NCI-H345 (cell line): ENCODE measurements at places on chromosomes 6 and 20.

DNA sequence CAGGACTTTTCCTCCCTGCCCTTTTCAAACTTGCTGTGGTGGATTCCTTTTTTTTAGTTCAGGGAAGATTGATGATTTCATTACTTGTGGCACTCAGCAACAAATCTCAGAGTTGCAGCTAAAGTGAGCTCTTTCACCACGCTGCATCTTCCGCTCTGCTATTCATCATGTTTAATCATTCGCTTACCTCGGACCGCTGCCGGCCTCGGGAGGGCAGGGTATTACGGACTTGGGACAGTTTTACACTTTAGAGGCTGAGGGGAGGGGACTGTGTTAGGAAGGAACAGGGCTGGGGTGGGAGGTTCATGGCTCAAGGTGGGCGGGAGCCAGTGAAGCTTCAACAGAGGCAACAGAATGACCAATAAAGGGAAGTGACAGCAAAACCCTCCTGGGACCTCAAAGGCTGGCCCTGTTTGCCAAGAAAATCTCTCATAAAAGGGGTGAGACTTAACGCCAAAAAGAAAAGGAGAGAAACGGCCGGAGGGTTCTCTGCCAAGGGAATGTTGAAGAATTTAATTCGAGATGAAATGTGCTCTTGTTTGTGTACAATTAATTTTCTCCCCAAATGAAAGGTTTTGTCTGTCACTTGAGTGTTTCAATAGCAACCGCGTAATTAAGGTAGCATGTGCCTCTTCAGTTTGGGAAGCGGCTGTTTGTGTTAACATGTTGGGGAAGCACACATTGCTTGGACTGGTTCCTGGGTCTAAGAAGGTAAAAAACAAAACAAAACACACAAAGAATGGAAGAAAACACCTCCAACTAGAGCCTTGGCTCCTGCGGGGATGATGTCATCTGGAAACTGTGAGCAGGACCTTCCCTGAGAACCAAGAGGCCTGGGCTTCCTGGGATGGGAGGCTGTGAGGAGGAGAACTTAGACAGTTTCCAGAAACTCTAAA, 72.5 kb upstream of the SULF2 start:
- DNase-seq, result peak; percentile 48

GRCh38 chr6:25064006-25064405, 128.2 kb upstream of the RIPOR2 start:
- DNase-seq, result no peak

DNA sequence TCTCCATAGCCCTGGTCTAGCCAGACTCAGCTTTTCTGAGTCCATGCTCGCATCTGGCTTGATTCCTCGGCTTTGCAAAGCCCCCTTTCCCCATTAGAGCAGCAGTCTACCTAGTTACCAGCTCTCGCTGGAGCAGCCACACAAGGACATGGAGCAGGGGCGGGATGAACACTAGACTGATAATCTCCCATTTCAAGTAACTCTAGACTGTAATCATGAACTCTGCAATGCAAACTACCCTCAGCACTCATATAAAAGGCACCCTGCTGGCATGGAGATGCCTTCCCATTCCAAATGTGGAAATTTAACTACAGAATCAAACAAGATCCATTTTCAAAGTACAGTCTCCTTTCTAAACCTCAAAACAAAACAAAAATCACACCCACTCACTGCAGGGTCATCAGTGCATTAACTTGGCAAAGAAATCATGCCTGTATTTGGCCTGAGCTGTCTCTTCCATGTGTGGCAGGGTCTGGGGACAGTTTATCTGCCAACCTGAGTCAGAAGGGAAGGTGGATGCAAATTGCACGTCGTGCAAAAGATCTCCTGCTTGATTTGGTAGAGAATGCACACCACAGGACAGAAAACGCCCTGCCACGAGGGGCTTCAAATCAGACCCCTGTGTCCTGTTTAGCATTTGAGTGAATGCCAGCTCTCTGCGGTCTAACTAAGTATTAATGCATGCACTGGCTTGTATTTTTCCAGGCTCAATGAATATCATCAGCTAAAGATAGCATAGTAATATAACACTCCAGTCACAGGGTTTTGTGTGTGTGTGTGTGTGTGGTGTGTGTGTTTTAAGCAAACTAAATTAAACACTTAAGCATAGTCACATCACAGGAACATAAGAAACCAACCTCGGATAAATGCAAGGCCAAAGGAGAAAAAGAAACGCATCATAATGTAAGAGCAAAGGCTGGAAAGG, 85.3 kb downstream of the MYLK4 start:
- DNase-seq, result peak; percentile 0

GRCh38 chr6:95448208-95448607, 129.1 kb upstream of the MANEA start:
- no peak for DNase-seq

DNA sequence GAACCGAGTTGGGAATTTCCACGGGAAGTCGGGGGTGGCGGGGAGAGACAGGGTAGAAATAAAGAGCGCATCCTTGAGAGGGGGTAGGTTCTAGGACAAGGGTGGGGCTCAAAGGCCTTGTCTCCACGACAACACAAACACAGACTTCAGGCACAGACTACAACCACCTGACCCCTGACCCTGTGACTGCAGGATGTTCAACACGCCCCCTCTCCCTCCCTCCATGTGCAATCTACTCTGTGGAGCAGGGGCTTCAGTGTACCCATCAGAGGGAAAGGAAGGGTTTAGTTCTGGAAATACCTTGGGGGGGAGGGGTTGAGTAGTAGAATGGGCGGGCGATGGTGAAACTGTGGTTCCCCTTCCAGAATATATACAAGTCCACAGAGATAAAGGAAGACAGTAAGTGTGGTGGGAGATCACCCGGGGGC, 651 bp upstream of the TAPBP start:
- peak; percentile 39 for DNase-seq

DNA sequence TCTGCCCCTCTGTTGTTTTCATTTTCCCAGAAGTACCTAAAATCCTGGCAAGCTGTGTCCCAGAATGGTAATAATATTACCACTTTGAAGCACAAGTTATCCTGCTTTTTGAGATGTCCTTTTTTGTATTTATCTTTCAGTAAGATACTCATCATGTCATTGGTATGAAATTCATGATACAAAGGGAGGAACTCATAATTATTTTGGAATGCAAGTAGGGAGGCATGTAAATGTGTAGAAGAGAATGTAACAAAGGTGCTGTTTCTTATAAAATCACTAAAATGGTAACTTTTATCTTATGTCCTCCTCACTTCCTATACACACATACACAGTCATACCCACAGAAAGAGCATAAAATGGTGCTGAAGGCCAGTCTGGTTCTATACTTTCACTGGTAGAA, 109.9 kb downstream of the CD2AP start:
- DNase-seq, result no peak

- no peak for DNase-seq
These were observed 158.1 kb upstream of the PROKR2 start for GRCh38 chr20:5474646-5475550.

DNA sequence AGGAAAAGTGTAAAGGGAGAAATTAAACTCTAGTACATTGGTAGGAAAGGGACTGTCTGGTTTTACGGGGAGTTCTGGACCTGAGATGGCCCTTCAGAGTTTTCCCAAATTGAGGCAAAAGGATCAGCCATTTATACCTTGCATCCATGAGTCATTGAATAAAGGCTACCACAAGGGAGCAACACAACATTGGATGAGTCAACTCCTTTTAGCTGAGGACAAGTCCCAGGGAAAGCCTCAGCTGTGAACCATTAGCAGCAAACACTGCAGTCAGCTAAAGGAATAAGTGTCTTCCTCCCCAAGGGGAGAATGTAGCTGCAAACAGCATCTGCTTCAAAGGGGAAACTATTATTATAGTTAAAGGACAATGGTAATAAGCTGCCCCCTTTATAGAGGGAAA, 468.7 kb upstream of the ID4 start:
- no peak for DNase-seq

DNA sequence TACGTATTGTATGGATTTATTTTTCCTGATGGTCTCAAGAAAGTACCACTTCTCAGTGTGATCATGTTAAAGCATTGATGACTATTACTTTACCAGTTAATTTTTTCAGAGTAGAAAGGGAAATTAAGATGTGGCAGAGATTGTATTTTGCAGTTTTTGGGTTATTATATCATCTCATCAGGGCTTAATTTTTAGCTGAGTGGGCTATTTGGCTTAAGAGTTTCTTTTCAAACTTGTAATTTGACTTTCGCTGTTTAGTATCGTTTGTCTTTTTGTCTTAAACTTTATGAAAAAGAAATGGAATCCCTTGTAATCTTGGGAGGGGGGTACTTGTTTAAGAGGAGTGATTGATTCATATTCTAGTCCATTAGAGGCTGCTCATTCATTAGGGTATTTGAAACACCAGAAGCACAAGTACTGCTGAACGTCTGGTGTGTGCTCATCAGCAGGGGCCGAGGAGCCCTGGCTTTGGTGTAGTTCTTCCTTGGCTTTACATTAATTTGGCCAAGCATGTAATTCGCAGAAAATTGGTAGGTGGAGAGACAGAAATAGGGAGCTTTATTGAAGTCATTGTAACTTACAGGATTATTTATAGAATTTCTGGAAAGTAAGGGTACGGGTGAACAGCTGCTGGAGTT, 112.4 kb downstream of the TIAM2 start:
- DNase-seq, result no peak

- DNase-seq, result no peak
These were observed 100.7 kb downstream of the F13A1 start for GRCh38 chr6:6219716-6220115.

GRCh38 chr6:162092816-162093502, 634.6 kb downstream of the PRKN start:
- no peak for DNase-seq

DNA sequence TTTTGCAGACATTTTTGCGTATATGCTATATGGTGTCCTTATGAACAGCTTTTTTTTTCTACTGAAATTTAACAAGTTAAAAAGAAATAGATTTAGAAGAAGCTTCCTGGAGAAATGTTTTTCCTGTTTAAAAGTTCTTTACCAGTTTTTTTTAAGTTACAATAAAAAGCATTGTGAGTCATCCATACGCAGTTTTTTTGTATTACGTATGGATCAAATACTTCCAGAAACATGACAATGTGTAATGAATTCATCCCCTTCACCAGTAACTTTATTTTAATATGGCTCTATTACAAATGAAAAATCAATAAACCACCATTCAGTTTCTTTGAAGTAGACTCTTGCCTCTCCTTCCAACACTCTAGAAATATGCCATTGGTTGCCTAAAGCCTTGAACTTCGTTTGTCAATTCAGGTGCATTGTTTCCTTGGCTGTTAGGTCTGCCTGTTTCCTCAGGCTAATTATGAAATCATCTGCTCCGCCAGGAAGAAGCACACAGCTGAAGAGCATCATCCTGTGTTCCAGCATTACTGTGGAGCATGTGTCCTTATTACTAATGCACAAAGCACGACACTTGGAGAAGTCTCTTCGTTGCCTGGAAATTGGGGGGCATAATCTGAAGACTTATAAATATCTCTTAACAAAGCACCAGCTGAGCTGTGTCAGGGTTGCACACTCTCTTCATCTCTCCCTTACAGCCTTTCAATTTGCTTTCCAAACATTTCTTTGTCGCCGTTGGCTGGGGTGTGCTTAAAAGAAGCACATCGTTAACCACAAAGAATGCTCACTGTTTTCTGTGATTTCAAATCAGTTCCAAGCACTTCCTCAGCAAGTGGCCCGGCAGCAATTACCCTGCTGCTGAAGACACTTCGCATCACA, 9.6 kb downstream of the MOXD1 start:
- DNase-seq, result no peak

- DNase-seq, result no peak
These were observed 17.1 kb upstream of the GMNN start for GRCh38 chr6:24757611-24758010.

GRCh38 chr20:51955756-51956155, 153.4 kb upstream of the SALL4 start:
- DNase-seq, result no peak

DNA sequence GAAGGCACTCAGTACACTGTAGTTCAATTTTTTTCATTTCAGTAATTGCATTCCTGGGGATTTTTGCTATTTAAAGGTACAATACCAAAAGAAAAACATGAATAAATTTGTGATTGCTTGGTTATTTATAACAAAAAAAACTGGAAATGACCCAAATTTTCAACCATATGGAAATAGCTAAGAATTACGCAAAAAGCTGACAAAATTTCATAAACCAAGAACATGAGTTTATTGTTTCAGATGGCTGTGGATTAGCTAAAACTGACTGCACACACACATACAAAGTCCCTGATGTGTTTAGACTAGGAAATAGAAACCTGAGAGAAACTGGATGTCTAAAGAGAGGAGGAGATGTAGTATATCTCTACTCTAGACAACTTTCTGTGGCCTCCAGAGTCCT, 718.4 kb upstream of the CHD6 start:
- DNase-seq, result no peak

GRCh38 chr6:6221787-6222535, 98.5 kb downstream of the F13A1 start:
- DNase-seq, result no peak

DNA sequence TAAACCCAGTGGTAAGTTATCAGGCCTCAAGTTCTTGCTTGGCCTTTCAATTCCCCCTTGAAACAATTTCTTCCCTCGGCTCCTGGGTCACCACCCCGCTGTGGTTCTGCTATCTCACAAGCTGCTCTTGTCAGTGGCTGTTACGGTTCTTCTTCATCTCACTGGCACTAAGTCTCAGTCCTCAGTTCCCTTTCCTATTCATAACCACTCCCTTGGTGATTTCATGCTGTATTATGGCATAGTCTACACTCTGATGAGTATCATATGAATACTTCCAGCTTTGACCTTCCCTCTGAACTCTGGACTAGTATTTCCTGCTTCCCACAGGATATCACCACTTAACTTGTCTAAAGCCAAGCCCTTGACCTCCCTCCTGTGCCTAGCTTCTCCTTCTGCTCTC, 7.9 kb downstream of the TAAR1 start:
- DNase-seq, result no peak

GRCh38 chr6:107550241-107550840, 60.4 kb downstream of the SOBP start:
- peak; percentile 82 for DNase-seq

- no peak for DNase-seq
These were observed 118.7 kb downstream of the TBX18 start for GRCh38 chr6:84645563-84646266.

GRCh38 chr20:37243937-37244571, 17.6 kb downstream of the GHRH start:
- peak; percentile 37 for DNase-seq

DNA sequence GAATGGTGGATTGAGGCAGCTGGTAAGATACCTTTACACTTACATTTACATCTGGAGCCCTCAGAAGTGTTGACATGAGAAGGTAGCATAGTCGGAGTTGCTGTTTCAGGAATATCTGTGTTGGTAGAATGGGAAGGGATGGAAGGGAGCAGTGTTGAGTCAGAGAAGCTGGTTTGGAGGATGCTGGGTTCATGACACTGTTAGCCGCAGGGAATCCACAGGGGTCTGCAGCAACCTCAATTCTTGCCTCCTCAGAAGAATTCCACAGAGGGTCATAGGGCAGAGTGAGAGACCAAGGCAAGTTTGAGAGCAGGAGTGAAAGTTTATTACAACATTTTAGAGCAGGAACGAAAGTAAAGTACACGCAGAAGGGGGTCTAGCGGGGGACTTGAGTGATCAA, 536.8 kb downstream of the QKI start:
- no peak for DNase-seq

DNA sequence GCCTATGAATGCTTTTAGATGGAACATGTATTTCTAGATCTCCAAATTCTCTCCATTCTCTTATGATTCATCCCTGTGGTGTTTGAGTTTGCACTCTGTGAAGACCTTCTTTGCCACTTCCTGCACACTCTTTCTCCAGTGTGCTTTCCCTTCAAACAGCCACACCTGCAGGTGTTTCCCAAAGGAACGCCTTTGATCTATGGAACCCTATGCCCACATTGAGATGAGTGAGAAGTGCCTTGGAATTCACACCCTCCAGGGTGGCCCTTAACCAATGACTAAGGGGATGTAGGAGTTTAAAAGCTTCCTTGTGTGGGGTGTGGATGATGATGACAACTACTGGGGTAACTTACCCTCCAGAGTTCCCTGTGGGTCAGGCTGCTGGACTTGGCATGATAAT, 570.1 kb downstream of the DHX35 start:
- no peak for DNase-seq
